Glutamatergic neuron (in vitro differentiated cells): ENCODE measurements at places on chromosomes 4 and X.

DNA sequence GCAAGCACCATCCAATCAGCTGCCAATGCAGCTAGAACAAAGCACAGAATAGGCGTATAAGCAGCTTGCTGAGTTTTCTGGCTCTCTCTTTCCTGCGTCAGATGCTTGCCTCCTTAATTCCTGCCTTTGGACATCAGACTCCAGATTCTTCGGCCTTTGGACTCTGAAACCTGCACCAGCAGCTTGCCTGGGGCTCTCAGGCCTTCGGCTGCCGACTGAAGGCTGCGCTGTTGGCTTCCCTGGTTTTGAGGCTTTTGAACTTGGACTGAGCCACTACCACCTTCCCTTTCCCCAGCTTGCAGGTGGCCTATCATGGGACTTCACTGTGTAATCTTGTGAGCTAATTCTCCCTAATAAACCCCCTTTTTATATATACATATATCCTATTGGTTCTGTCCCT is 6.1 kb downstream of the TMEM192 start:
- DNase-seq: no peak

- DNase-seq: peak; percentile 10
Observed at GRCh38 chrX:65300104-65300809, 234.3 kb downstream of the LAS1L start.

DNA sequence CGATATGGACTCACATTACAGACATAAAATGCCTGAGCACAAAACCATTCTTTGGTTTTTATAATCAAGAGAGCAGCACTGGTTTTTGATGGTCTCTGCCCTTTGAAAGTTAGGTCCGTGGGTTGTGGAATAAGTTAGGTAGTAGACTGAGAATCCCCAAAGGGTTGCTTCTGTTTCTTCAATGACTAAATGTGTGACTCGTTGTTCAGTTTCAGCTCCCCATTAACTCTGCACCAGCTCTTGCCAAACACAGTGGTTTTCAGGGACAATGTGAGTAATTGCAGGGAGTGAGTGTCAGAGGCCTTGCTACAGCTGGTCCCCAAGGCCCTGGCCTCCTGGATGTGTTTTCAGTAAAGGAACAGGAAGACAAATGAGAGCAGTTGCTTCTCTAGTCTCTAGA is 24.8 kb downstream of the SMIM20 start:
- peak; percentile 29 for DNase-seq

- DNase-seq: no peak
Observed at GRCh38 chr4:135325264-135325663, 1123.7 kb upstream of the PABPC4L start.

- no peak for DNase-seq
Observed at GRCh38 chrX:131831185-131831520, 191.9 kb upstream of the STK26 start.

DNA sequence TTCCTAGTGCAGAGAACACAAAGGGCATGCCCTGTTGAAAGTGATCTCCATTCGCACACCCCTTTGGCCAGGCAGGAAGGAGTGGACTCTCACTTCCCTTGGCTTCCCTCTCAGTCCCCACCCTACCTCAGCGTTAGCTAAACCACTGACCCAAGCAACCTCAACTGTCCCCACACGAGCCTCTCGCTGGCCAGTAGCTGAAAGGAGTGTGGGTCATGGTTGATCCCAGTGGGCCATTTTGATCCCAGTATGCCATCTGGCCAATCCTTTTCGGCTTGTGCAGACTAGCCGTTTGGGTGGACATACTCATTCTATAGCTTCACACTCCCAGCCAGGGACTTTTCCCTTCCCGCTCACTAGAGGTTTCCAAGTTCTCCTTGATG is 24.4 kb upstream of the BCORL1 start:
- DNase-seq: no peak
